ENCODE measurements at places on chromosomes 6 and 20.

DNA sequence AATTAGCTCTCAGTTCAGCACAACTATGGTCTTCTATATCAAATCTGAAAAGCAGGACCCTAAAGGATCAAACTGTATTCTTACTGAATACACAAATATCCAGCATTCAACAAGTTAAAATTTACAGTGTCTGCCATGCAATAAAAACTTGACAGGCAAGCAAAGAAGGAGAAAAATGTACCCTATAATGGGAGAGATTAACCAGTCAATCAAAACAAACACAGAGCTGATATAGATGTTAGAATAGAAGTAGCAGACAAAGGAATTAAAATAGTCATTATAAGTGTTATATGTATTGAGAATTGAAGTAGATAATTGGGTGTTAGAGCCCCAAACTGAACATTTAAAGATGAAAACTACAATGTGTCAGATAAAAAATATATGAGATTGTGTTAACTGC, 914.9 kb downstream of the EPHA7 start:
- no peak for DNase-seq

DNA sequence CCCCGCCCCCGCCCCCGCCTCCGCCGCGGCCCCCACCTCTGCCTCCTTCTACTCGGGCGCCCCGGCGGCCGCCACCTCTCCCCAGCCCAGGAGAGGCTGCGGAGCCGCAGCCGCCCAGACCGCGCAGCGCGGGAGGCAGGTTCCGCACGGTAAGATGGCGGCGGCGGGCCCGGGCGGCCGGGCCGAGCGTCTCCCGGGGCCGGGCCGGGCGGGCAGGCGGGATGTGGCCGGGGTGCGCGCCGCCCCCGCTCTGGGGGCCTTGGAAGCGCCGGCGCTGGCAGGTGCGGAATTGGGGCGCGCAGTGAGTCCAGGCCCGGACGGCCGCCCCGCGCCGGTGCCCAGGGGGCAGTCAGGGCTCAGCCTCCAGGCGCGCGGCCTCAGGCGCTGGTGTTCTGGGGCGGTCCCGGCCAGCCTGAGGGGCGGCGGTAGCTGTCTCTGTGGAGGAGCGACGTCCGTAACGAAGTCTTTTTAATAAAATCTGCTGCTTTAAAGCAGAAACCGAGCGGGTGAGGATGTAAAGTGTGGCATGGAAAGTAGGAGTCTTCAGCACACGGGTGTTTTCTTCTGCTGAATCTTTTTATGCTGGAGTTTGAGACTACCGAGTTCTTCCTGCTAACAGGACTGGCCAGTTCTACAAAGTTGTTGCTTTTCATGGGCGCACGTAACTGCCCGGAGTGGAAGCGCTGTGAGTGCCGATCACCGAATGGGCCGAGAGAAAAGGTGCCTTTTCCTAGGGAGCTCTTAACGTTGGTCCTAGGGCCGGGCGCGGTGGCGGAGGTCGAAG, at the start of gene GID8:
TSS of gene GID8 (plus strand) at position 43 of the 784 bp plus-strand sequence. CDS start 3,356 bp downstream, outside the sequence.
- peak; percentile 76 for DNase-seq

GRCh38 chr6:11194356-11195218, 37.9 kb downstream of the NEDD9 start:
- no peak for DNase-seq

GRCh38 chr6:15522026-15522425, 140.8 kb downstream of the DTNBP1 start:
- DNase-seq = peak; percentile 60

DNA sequence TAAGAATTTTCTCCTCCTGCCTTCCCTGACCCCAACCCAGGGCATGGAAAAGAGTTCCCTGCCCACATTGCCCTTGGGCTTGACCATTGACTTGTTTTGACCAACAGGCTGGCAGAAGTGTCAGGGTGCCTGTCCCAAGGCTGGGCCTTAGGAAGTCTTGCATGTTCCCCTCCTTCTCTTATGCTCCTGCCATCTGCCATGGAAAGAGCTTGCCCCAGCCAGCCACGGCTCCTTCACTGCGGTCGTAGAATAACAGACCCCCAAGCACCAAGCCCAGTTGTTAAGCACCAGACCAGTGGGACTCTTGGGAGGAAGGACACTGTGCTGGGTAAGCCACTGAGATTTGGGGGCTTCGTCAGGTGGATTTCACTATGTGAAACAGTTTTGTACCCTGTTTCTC, 53.6 kb downstream of the SNX5 start:
- no peak for DNase-seq

- DNase-seq = no peak
Observed at GRCh38 chr6:42086046-42087035, 36.0 kb downstream of the TAF8 start.

- DNase-seq = peak; percentile 62
Observed at GRCh38 chr6:27894839-27895762, 17.1 kb downstream of the OR2B2 start.

- no peak for DNase-seq
Observed at GRCh38 chr6:111685526-111685925, 79.8 kb upstream of the TRAF3IP2 start.

DNA sequence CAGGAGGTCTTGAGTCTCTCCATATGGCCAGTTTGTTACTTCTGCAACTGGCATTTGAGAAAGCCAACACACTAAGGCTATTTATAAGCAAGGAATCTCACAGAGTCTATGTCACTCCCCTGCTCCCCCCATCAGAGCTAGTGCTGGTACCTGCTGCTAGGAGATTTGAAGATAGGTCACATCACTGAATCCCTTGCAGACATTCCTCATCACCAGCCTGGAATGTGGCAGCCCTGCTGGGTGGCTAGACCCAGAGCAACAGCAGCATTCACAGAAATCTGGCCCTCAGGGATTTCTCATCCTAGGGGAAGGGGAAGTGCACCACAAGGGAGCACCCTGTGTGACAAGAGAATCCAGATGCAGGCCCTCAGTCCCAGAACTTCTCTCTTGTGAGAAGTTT, 672.1 kb downstream of the HACE1 start:
- no peak for DNase-seq

Measured in suprapubic skin (tissue), 4 donors.